ENCODE measurements at places on chromosomes 2 and 18.

DNA sequence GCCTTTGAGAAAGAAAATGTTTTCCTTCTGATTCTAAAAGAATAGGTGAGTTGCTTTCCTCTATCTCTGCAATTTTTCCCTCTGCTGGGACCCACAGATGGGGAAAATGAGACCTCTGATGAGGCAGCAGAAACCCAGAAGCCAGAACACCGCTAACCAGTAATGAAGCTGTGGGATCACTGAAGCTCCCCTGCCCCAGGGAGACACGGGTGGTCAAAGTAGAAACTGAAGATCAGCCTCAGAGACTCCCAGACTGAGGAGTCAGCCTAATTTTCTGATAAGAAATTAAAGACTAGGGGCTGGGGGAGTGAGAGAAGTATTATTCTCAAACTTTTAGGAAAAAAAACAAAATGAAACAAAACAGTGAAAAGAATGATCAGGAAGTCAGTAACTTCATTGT lies 30.1 kb downstream of the CD8B start:
- no peak for DNase-seq

GRCh38 chr2:212284166-212284565 lies 254.4 kb downstream of the ERBB4 start:
- DNase-seq = no peak

- DNase-seq = no peak
These were observed 10.3 kb downstream of the STK11IP start for GRCh38 chr2:219607931-219608330.

DNA sequence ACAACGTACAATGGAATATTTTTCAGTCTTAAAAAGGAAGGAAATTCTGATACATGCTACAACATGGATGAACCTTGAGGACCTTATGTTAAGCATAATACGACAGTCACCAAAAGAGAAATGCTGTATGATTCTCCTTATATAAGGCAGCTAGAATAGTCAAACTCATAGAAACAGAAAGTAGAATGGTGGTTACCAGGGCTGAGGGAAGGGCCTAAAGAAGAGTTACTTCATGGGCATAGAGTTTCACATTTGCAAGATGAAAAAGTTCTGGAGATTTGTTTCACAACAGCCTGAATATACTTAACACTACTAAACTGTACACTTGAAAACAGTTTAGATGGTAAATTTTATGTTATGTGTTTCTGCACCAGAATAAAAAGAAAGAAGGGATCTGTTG lies 113.3 kb downstream of the GALNT1 start:
- no peak for DNase-seq

- no peak for DNase-seq
These were observed 50.3 kb downstream of the SH2D6 start for GRCh38 chr2:85468704-85469349.

DNA sequence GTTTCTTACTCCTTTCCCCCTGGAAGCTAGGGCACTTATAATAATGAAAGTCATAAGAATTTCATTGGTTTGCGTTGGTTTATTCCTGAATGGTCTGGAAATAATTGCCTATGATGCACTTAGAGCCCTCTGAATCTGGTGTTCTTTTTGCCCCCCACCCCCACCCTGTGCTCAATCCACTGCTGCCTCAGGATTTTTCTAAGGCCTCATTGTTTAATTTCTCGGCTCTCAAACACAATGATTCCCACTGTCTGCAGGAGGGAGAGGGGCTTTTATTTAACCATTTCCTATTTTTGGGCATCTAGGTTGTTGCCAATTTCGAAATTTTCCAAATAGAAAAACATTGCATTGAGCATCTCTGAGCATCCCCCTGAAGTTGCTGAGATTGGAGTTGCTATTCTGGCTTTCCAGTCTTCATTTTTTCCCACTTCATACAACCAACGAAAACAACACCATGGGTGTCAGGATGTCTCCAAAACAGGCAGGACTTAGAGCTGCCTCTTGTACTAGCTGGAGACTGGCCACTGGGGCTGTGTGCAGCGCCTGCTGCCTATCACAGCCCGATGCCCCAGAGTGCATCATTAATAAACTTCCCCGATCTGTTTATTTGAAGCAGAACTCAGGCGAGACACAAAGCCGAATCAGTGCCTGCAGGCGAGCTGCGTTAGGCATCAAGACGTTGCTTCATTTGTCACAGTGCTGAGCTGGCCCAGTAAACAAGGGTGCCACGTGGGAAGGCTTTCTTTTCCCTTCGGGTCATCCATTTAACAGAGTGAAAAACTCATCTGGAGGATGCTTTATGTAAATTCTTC lies 1.8 kb upstream of the PCARE start:
- no peak for DNase-seq

DNA sequence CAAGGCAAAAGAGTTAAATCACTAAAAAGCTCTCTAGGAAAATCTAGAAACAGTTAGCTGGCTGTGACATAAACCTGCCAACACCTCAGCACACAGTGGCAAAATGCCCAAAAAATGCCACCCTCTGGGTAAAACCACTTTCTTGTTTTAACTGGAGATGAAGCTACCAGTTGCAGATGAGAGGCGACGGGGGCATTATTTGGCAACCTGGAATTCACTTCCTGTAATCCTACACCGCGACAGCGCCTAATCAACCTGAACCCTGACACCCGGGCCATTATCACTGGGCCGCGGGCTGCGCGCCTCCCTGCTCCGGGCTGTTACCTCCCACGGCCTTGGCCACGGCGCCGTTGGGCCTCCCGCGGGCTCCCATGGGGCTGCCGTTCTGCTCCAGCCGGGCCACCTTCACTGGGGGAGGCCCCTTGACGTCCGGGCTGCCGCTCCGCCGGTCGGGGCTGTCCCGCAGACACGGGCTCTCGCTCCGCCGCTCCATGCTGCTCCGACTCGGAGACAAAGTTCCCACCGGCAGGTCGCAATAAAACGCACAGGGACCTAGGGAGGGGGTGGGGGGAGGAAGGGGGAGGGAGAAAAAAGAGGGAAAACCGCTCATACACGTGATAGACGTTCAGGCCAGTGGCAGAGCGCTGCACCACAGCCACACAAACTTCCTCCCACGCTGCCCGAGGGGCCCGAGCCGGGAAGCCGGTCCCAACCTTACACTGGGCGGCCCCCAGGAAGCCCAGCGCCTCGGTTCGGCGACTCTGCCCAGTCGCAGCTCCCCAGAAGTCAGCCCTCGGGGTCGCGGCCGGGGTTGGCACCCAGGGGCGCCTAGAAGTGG lies 2.0 kb downstream of the SATB2 start:
- no peak for DNase-seq

DNA sequence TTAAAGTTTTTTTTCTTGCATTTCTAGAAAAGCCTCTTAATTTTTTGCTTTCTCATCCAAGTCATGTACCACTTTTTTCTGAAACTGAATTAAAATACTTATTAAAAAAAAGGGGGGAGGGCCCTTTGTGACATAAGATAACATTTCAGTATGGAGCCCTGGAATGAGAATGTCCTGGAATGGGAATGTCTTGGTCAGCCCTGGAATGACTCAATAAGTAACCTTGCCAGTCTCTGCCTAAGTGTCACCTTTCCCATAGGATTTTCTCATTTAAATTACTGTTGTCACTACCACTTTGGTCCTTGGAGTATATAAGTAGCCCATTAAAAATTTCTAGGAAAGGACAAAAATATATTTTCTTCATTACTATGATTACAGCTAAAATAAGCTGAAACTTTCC lies 4.7 kb downstream of the UBXN2A start:
- no peak for DNase-seq

Measured in stimulated activated CD8-positive, alpha-beta memory T cell treated with anti-CD3 and anti-CD28 coated beads, Interleukin-15, amount 100 ng/mL, for 4 hours (primary cell).